ENCODE measurements at places on chromosomes 7 and 10.

- DNase-seq = peak; percentile 82
These were observed 20.6 kb upstream of the RHOBTB1 start for GRCh38 chr10:60964257-60965235.

DNA sequence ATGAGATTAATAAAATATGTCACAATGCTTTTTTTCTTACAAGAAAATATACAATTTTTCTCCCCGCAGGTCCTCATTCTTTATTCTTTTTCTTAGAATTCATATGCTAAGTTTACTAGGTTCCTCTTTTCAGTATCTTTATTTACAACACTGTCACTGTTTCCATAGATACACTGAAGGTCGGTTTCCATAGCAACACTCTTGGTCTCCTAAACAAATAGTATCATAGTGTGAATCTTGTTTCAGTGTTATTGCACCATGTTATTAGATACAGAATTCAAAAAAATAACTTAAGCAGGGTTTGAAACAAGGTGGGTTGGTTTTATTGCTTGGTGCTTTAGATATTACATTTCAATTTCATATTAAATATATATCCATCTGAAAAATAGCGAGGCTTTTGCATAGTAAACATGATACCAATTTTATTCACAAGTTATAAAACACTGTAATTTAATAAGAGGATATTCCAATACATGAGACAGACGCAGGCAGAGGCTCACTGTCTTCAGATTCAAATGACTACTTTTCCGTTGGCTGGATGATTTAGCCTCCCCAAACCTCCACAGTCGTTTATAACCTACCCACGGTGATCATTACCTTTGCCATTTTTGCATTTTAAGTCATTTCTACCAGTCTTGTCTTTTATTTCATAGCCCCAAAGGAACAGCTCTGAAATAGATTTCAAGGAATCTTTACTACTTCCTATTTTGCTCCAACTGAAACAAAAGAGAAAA, 88.9 kb upstream of the KLF6 start:
- DNase-seq = no peak

DNA sequence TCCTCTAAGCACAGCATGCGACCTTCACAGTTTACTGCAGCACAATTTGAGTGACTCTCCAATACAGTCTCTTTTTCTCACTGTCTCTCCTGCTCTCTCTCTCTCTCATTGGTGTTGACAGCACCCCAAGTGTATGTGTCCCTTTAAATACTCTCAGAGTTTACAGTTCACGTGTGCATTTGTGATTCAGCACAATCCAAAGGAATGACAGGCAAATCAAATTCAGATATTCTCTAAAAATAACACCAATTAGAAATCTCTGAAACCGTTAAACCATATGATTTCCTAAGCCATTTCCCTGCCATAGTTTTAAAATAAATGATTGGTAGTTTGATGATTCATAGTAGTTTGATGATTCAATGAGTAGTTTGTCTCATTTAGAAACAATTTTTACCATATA, 104.0 kb upstream of the GAD2 start:
- no peak for DNase-seq

- DNase-seq = no peak
These were observed 43.4 kb upstream of the GSDME start for GRCh38 chr7:24800667-24801066.

- DNase-seq = no peak
These were observed 17.1 kb downstream of the MCU start for GRCh38 chr10:72709041-72709440.

DNA sequence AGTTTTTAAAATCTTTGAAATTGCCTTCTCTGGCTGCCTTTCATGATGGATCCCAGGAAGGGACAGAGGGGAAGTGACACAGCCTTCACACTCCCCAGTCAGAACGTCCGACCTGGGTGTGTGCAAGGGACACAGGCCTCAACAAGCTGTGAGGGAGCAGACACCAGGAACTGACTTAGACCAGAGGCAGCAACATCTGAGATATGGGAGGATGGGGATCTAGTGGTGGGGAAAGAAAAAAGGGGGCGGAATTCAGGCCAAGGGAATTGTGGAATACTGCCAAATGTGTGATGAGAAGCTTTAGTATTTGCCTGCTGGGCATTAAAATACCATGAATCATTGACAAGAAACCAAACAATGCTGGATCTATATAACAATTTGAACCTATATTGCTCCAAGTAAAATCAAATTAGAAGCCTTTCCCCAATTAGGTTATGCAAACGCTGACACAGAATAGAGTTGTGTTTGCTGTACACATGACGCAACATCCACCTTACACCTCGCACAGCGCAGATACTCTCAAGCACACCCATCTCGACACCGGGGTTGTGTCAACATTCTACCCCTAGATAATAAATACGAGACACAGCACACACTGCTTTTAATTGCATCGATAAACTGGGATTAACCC, 17.2 kb upstream of the MNX1 start:
- no peak for DNase-seq

GRCh38 chr10:102230861-102231356, 4.8 kb downstream of the ELOVL3 start:
- DNase-seq = peak; percentile 65
